H1 (cell line): ENCODE measurements at places on chromosomes 5 and 9. TPM values are rescaled to one million over a fixed set of nuclear protein-coding genes. Genes with fewer than 3 reads are reported as not detected.

IFNA2 gene
- not detected in 2 replicates for total RNA-seq

DNA sequence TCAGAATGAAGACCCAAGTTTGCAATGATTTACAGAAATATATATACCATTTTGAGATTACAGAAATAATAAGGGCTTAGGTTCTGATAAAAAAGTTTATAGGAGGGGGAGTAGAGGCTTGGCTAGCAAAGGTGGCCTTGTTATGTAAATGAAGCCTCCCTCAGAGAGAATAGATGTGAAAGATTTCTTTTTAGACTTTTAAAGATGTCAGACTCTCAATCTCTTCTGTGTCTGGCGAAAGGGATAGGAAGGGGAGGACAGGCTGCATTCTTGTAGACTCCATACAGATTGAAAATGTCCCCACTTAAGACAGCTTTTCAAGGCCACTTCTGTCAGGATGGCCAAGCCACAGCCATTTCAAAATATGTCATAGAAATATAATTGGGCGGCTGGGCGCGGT is 63.1 kb upstream of the CLINT1 start:
- H3K4me1 ChIP-seq, result peaks cover 11% of the 10 kb centered on the region
- no peak overlapping the region for H3K4me3 ChIP-seq
- H3K27ac ChIP-seq, result no peak overlapping the region

DNA sequence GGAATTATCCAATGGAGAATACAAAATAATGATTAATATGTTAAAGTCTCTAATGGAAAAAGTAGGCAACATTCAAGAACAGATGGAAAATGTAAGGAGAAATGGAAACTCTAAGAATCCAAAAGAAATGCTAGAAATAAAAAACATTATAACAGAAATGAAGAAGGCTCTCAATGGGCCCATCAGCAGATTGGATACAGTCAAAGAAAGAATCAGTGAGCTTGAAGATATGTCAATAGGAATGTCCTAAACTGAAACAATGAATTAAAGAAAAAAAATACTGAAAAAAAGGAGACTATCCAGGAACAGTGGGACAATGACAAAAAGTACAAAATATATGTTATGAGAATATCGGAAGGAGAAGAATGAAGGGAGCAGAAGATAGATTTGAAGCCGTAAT is 193.1 kb downstream of the DAB2IP start:
- H3K27me3 ChIP-seq, result no peaks in the 10 kb centered on the region
- DNase-seq, result no peak
- no peaks in the 10 kb centered on the region for H3K36me3 ChIP-seq

- no peak for DNase-seq
- H3K36me3 ChIP-seq, result no peaks in the 10 kb centered on the region
- no peaks in the 10 kb centered on the region for H3K27me3 ChIP-seq
- H3K4me1 ChIP-seq, result no peaks in the 10 kb centered on the region
- no peak overlapping the region for H3K27ac ChIP-seq
These were observed 298.2 kb upstream of the ZNF608 start for GRCh38 chr5:125044491-125045282.

DNA sequence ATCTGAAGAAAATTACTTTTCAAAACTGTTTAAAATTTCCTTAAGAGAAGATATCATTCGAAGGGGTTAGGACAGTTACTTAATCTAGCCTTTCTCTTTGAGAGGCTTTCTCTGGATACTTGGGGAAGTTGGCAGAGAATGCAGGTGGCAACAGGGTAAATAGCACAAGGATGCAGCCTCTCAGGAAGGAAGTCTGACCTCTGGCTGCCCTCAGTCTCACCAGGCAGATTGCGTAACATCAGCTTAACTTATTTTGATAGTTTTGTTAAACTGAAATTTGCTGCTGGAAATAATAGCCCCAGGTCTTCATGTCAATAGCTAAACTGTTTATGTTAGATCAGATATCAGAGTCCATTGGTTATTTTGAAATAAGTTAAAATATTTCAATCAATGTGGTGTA is 20.4 kb downstream of the CCDC192 start:
- no peak overlapping the region for H3K4me3 ChIP-seq
- H3K27me3 ChIP-seq, result no peaks in the 10 kb centered on the region
- no peaks in the 10 kb centered on the region for H3K36me3 ChIP-seq
- no peaks in the 10 kb centered on the region for H3K4me1 ChIP-seq

- no peak for DNase-seq
- no peak overlapping the region for H3K27ac ChIP-seq
- no peak overlapping the region for H3K4me3 ChIP-seq
- H3K27me3 ChIP-seq, result no peaks in the 10 kb centered on the region
These were observed 164.7 kb downstream of the GNAQ start for GRCh38 chr9:77866878-77867277.

DNA sequence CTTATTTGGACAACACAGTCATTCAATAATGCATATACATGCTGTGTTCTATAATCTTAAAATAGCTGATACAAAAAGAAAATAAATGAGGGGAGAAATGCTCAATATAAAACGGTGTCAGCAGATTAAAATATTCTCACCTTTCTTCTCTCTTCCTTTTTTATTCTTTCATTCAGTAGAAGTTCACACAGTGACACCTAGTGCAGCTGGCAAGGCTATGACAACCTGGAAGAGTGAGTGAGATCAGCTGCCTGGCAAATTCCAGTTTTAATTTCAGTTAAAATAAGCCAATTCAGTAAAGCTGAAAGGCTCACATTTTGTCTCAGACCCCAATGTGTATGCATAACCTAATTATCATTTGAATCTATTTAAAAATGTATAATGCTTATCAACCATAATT is 150.3 kb downstream of the RASEF start:
- H3K36me3 ChIP-seq, result peaks cover 9% of the 10 kb centered on the region
- H3K27ac ChIP-seq, result no peak overlapping the region
- DNase-seq, result no peak
- no peaks in the 10 kb centered on the region for H3K4me1 ChIP-seq

DNA sequence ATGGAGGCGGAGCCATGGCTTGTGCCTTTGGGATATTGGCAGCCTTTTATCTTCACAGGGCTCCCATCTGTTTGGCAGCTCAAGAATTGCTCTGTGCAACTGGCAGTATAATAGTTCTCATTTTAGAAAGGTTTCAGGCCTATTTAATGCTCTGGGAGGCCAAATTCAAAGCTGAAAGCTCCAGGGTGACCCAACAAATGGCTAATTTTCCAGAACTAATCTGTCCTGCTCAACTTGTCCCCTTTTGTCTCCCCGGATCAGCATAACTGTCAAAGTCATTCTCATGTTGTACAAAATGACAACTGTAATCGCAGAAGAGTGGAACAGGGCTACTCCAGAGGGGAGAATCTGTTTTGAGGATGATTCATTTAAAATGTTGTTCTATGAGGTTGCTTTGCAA is 52.6 kb upstream of the CXCL14 start:
- DNase-seq, result no peak
- H3K27me3 ChIP-seq, result no peaks in the 10 kb centered on the region
- no peaks in the 10 kb centered on the region for H3K36me3 ChIP-seq
- no peak overlapping the region for H3K4me3 ChIP-seq

- H3K4me1 ChIP-seq, result no peaks in the 10 kb centered on the region
- H3K4me3 ChIP-seq, result no peak overlapping the region
- no peak overlapping the region for H3K27ac ChIP-seq
- H3K36me3 ChIP-seq, result peaks cover 15% of the 10 kb centered on the region
These were observed 104.9 kb upstream of the RUSC2 start for GRCh38 chr9:35385042-35385441.

DNA sequence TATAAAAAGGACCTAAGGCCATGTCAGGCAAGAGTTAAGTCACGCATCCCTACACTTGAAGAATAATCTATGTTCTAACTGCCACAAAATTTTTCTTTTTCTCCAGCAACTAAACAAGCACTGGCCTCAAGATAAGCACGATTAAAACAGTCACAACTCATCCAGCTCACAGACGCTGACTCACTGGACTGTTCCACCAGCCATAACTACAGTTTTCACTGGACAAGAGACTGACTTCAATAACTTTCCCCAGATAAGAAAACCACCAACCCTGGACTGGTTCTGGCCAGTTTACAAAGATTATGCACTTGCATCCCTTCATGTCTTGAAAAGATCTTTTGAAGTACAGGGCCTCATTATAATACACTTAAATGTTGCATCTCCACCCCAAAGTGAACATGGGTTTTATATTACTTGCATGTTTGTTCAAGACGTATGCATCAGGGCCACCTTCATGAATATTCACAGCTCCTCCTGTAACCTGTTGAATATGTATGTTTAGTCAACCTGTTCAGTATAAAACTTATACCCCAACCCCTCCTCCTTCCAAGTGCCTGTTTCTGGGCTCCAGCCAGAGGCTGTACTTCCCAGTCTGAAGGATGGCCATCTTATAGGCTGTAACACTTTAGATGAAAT is 129.3 kb upstream of the EPB41L4A start:
- no peaks in the 10 kb centered on the region for H3K4me1 ChIP-seq
- no peak overlapping the region for H3K27ac ChIP-seq
- no peak for DNase-seq
- H3K4me3 ChIP-seq, result no peak overlapping the region

- no peak for DNase-seq
- H3K4me1 ChIP-seq, result no peaks in the 10 kb centered on the region
- H3K4me3 ChIP-seq, result no peak overlapping the region
- H3K36me3 ChIP-seq, result no peaks in the 10 kb centered on the region
- H3K27me3 ChIP-seq, result no peaks in the 10 kb centered on the region
These were observed 21.8 kb downstream of the FGF1 start for GRCh38 chr5:142664067-142664466.

DNA sequence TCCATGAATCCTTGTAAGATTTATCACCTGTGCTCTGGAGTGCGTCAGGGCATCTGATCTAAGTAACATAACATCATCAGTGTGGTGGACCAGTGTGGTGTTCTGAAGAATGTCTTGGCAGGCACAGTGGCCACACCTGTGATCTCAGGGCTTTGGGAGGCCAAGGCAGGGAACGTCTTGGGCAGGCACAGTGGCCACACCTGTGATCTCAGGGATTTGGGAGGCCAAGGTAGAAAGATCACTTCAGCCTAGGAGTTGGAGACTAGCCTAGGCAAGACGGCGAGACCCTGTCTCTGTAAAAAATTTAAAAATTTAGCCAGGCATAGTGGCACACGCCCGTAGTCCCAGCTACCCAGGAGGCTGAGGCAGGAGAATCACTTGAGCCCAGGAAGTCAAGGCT is 185.5 kb downstream of the CACNA1B start:
- H3K27me3 ChIP-seq, result no peaks in the 10 kb centered on the region
- H3K36me3 ChIP-seq, result no peaks in the 10 kb centered on the region
- no peak overlapping the region for H3K4me3 ChIP-seq
- no peak for DNase-seq
- H3K4me1 ChIP-seq, result no peaks in the 10 kb centered on the region; the same call in 1 of the 2 replicates

GRCh38 chr5:79020861-79021561 is 35.9 kb upstream of the ARSB start:
- H3K27me3 ChIP-seq, result no peaks in the 10 kb centered on the region
- DNase-seq, result peak; percentile 61
- H3K36me3 ChIP-seq, result no peaks in the 10 kb centered on the region
- peak overlapping the region; percentile 42; the same call in 1 of the 2 replicates for H3K4me3 ChIP-seq
- H3K27ac ChIP-seq, result no peak overlapping the region

- no peak for DNase-seq
- H3K36me3 ChIP-seq, result no peaks in the 10 kb centered on the region
- no peaks in the 10 kb centered on the region; the same call in 1 of the 2 replicates for H3K4me1 ChIP-seq
- H3K27ac ChIP-seq, result no peak overlapping the region
- no peaks in the 10 kb centered on the region for H3K27me3 ChIP-seq
These were observed 321.5 kb upstream of the CLINT1 start for GRCh38 chr5:158180407-158180806.

DNA sequence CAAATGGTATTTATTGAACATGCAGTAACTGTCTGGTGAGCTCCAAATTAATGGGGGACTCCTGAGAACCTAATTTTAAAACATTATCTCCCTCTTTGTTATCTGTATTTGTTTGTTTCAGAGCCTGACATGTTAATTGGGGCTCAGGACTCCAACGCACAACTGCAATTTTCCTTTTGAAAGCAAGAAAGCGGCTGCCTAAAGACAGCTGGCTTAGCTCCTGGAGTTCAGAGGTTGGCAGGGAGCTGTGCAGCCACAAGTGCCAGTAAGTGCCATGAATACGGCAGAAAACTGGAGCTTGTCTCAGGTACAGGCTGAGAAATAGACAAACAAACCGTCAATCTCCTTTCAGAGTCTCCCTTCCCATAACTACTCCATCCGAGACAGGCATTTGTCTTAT is 80.9 kb downstream of the PPP2R2B start:
- peaks cover 17% of the 10 kb centered on the region for H3K4me1 ChIP-seq
- DNase-seq, result peak; percentile 35
- no peaks in the 10 kb centered on the region for H3K27me3 ChIP-seq

GRCh38 chr5:176573564-176574296 is 24.6 kb downstream of the CDHR2 start:
- no peak overlapping the region for H3K27ac ChIP-seq
- H3K36me3 ChIP-seq, result no peaks in the 10 kb centered on the region
- no peak for DNase-seq
- H3K4me1 ChIP-seq, result 0 out of 2 replicates have a peak, but pooled peaks cover 2% of the 10 kb centered on the region
- no peak overlapping the region for H3K4me3 ChIP-seq

GRCh38 chr5:68419637-68420452 is 204.3 kb downstream of the PIK3R1 start:
- no peak overlapping the region for H3K4me3 ChIP-seq
- H3K27me3 ChIP-seq, result no peaks in the 10 kb centered on the region
- no peak for DNase-seq
- no peaks in the 10 kb centered on the region for H3K36me3 ChIP-seq
- no peaks in the 10 kb centered on the region for H3K4me1 ChIP-seq

DNA sequence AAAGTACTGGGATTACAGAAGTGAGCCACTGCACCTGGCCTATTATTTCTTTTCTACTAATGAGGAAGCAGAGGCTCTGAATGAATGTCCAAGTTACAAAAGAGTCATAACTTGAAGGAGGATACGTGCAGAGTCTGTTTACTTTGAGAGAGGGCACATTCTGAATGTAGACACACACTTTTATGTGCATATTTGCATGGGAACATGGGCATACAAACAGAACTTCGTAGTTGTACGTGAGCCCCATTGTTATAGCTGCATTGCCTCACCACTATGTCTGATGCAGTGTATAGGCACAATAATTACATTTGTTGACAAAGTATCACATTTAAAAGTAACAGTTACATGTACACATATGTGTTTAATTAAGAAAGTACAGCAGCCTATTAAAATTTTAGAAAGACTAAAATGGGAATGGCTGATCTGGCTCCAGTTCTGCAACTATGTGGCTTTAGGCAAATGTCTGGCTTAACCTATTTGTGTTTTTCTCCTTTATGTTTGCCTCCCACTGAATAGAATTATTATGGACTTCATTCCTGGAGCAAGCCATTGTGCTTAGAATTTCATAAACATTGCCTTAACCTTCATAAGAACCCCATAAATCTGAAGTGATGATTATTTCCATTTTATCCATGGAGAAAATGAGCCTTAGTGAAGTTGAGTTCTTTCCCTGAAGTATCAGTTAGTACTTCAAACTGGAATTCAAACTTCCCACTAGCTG is 3.0 kb upstream of the DPYSL3 start:
- H3K36me3 ChIP-seq, result no peaks in the 10 kb centered on the region
- H3K4me1 ChIP-seq, result peaks cover 9% of the 10 kb centered on the region; the same call in 1 of the 2 replicates
- no peak overlapping the region for H3K4me3 ChIP-seq
- DNase-seq, result no peak

DNA sequence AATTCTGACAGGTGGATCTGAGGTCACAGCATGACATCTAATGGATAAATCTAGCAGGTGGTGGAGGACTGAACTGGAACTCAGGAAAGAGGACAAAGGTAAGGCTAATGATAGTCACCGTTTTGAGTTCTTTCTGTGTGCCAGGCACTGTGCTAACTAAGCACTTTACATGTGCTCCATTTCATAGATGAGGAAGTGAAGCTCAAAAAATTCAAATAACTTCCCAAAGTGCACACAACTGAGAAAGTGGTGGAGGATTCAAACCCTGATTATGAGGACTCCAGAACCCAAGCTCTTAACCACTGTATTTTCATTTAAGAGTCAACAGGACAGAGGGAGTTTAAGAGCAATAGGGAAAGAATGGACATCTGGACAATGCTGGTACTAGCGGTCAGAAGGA is 7.1 kb upstream of the DELE1 start:
- no peak overlapping the region for H3K4me3 ChIP-seq
- no peak overlapping the region for H3K27ac ChIP-seq
- peaks cover 5% of the 10 kb centered on the region for H3K27me3 ChIP-seq
